NCI-H187 treated with DMSO at 0.1 percent for 48 hours (cell line): ENCODE measurements at places on chromosomes 4 and X.

DNA sequence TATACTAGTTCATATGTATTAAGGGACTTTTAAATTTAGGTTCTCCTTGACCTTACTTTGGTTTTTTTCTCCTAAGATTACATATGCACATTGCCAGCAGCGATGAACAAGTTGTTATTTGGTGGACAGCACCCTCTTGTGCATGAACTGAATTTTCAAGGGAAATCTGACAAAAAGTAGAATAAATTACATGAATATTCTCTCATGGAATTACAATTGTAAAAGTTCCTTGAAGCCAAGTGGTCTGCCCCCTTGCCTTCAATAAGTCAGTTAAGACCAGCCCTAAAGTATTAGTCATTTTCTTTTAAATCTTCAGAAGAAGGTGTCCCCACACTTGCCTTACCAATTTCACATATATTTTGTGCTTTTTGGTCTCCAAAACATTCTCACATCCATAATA is 30.7 kb upstream of the SMARCA5 start:
- DNase-seq: no peak

- no peak for DNase-seq
Measured at GRCh38 chr4:83255584-83255983, 29.0 kb downstream of the COQ2 start.

DNA sequence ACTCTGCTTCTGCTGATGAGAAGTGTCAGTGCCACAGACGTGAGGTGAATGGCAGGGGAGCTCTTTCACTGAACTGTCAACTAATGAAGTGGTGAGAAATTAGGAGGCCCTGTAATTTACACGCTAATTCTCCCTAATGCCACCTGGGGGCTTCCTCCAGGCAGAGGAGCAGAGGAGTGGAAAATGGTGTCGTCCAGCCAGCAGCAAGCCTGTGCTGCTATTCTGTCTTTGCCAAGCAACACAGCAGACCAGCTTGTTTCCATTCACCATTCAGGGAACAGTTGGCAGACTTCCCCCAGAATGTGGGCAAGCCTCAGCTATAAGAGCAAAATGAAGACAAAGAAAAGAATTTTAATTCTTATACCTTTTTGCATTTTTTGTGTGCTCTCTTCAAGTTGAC is 245.2 kb upstream of the TET2 start:
- DNase-seq: no peak

GRCh38 chr4:38728631-38729141 is 54.1 kb downstream of the TLR10 start:
- peak; percentile 15 for DNase-seq

DNA sequence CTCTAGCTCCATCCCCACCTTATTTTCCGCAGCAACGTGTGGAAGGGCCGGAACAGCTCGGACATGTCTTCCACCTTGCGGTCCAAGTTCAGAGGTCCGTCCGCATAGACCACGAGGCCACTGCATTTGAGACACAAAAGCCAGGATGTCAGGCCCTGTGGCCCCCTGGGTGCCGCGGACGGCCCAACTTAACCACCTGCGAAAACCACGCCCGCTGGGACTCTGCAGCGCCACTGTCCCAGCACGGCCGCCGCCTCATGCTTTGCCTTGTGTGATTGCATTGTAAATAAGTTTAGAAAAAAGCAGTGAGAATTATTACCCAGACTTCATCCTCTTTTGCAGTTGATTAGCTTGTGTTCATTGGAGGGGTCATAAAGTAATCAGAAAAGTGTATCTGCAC is 58.2 kb upstream of the MXD4 start:
- no peak for DNase-seq

DNA sequence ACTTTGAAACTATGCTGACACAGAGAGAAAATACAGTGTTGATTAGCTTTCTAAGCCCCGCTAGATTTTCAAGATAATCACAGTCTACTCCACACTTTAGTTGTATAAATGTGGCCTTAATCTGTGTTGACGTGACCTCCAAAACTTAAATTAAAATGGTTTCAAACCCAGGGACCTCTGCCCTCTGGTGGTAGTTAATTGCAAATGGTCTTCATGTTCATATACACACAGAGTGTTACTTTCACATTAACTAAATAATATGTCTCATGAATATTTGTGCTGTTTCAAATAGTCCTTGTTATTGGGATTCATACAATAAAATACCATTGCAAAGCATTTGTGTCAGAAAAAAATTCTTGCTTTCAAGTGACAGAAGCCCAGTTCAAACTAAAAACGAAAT is 64.3 kb downstream of the TASL start:
- no peak for DNase-seq

GRCh38 chr4:184237612-184238011 is 19.9 kb upstream of the ENPP6 start:
- no peak for DNase-seq

- no peak for DNase-seq
Measured at GRCh38 chrX:107684956-107685385, 56.7 kb downstream of the PRPS1 start.

DNA sequence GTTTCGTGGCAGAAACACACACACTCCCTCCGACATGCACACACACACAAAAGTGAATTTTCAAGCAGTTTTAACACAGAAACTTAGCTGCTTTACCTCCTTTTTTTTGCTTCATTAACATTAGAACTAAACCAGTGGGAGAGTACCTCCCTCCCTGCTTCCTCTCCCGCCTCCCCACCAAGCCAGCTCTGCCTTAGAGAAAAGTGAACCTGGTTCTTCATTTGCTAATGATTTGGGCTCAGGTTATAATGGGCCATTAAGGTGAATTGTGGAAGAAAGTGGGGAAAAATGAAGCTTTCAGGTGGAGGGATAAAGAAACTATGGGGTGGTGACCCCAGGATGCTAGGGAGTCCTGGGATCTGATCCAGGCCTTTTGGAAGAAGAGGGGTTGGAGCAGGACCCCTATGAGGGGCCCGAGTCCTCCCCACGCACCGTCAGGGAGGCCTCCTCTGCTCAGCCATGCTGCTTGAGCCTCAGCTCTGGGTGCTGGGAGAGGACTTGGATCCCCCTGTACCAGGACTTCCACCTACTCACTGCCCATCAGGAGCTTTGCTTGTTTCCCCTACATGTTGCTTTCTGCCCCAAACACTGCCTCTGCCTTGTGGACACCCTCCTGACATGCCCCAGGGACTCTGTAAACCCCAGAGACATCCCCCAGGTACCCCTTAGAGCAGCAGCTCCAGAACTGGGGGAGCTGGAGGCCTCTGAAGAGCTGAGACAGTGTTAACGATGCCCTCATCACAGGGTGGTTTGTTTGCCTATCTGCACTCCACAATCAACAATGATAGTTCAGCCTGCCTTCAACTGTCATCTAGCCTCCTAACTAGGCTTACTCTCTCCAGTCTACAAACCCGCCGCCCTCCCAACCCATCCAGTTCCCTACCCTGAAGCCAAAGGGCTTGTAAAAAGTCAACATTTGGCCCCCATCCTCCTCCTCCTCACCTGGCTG is 6.5 kb upstream of the JADE1 start:
- no peak for DNase-seq

GRCh38 chr4:184232202-184232601 is 14.5 kb upstream of the ENPP6 start:
- no peak for DNase-seq

GRCh38 chr4:94346541-94346940 is 3.9 kb upstream of the HPGDS start:
- no peak for DNase-seq

GRCh38 chr4:99847362-99847976 is 30.8 kb downstream of the DAPP1 start:
- no peak for DNase-seq

- DNase-seq: no peak
Measured at GRCh38 chr4:171583790-171584189, 229.4 kb upstream of the GALNTL6 start.

- DNase-seq: no peak
Measured at GRCh38 chrX:136823175-136823574, 42.4 kb upstream of the ARHGEF6 start.

DNA sequence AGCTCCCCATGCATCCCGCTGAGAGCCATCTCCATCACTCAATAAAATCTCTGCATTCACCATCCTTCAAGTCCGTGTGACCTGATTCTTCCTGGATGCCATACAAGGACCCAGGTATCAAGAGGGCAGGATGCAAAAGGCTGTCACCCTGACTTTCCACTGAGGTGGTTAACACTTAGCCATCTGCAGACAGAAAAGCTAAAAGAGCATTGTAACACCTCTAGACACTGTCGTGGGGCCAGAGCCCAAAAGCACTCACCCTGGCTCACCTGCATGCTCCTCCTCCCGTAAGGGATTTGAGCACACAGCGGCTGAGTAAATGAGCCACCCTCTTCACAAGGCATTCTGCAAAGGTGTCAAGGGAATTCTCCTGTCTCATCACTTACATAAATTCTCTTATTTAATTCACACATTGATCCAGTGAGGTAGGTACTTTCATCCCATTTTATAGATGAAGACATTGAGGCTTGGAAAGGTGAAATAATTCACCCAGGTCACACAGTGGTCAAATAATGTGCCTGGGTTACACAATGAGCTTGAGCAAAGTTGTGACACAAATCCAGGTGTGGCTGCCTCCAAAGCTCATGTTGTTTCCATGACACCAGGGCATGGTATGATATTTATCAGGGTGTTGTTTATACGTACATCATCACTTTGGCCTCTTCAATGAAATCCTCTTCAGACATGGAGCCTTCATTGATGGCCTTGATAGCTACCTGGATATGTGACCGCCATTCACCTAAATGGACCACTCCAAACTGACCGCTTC is 48.0 kb downstream of the TXK start:
- no peak for DNase-seq

DNA sequence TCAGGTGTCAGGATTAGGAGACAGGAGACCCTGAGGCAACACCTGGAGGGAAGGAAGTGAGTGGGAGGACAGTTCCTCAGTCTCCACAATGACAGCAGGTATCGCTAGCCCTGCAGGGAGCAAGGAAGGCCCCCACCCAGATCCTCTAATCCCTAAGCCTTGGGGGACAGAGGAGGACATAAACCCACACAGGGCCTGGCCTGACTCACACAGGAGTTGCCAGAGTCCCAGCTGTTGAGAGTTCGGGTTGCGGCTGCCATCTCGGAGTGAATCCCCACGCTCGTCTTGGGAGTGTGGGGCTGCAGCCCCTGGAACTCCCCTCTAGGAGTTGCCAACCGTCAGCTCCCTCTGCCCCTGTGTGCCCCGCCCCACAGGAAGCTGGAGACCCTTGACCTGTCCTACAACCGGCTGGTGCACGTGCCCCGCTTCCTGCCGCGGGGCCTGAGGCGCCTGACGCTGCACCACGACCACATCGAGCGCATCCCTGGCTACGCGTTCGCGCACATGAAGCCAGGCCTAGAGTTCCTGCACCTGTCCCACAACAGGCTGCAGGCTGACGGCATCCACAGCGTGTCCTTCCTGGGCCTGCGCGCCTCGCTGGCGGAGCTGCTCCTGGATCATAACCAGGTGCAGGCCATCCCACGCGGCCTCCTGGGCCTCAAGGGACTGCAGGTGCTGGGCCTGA is 9.2 kb upstream of the BGN start:
- DNase-seq: no peak

DNA sequence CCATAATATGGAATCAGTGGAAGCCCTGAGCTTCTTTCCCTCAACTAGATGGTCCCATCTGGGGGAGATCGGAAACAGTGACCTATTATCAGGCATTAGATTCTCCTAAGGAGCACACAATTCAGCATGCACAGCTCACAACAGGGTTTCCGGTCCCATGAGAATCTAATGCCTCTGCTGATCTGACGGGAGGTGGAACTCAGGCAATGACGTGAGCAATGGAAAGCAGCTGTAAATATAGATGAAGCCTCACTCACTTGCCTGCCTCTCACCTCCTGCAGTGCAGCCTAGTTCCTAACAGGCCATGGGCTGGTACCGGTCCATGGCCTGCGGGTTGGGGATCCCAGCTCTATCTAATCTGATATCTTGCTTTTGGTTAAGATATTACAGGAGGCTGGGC is 88.9 kb downstream of the COX7B2 start:
- no peak for DNase-seq

DNA sequence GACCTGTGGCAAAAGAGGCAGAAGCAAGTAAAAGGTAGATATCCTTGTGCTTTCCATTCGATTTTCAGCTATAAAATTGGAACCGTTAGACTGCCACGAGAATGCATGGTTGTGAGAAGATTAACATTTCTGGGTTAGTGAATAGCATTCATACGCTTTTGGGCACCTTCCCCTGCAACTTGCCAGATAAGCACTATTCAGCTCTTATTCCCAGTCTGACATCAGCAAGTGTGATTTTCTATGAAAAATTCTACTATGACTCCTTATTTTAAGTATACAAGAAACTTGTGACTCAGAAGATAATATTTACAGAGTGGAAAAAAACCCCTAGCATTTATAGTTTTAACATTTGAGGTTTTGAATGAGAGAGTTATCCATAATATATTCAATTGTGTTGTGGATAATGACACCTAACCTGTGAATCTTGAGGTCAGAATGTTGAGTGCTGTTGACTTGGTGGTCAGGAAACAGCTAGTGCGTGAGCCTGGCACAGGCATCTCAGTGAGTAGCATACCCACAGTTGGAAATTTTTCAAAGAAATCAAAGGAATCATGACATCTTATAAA is 3.9 kb downstream of the FGB start:
- DNase-seq: no peak

GRCh38 chr4:185677637-185678314 is 134.2 kb downstream of the SORBS2 start:
- DNase-seq: no peak

GRCh38 chr4:94849901-94850300 is 92.1 kb downstream of the BMPR1B start:
- DNase-seq: no peak

- DNase-seq: no peak
Measured at GRCh38 chr4:35942092-35942491, 302.2 kb downstream of the ARAP2 start.

DNA sequence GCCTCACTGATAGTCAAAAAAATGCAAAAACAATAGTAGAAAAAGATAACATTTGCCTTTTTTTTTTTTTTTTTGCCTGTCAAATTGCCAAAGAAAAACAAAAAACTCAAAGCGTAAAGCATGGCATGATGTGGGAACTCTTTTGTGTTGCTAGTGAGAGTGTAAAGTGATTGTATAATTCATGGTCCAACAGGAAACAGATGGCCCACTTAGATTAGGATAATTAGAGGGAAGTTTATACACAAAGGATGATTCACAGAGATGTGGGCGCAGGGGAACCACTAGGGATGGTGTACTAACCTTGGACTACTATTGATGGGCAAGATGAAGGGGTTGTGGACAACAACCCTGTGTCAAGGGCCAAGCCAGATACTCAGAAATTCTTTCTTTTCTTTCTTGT is 16.4 kb downstream of the MCUB start:
- DNase-seq: no peak

DNA sequence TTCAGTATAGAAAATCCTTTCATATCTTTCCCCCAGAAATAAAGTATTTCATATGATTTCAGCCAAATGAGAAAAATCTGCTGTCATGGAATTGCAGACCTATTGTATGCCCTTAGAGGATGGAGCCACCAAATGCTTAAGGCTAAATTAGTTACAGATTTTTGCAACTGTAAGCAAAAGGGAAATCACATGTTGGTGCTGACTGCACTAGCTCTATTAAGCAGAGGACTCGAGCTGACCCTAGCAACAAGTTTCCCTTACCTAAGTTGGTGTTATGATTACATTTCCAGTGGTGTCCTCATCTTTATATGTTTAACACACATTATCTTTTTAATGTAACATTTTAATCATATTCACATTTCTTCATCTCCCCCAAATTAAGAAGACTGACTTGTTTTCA is 58.3 kb upstream of the DOCK11 start:
- DNase-seq: no peak
